ENCODE measurements at places on chromosomes 12 and 14.

DNA sequence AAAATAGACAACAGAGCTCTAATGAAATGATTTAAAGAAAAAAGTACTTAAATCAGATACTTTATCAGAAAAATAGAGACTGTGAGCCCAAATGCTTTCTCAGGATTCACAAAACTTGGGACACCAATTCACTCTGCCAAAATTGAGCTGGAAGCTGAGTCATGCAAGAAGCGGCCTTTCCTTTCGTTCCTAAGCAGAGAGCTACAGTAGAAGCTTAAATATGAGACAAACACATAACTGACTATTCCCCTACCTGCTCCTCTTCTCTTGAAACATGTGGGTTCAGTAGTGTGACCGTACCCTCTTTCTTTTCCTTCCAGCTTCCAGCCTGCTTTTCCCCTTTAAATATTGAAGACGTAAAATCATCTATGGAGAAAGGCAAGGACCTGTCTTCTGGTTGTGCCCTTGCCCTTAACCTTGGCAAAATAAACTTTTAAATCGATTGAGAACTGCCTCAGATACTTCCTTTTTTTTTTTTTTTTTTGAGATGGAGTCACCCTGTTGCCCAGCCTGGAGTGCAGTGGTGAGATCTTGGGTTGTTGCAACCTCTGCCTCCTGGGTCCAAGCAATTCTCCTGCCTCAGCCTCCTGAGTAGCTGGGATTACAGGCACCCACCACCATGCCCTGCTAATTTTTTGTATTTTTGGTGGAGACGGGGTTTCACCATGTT is 4.4 kb upstream of the SDS start:
- no peak for DNase-seq

DNA sequence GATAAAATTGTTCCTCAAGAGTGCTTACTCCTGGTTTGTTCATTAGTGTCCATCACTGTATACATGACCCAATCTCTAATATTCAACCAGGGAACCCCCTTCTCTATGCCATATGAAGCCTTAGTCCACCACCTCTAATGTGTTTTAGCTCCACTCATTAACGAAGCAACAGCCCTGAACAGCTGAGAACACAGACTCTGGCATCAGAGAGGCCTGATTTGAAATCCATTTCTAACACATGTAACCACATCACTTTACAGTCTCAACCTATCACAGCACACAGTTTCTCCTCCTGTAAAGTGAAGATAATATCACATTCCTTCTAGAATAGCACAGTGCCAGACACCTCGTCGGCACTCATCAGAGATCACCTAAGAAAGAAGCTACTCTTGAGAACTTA is 64.3 kb downstream of the C2CD5 start:
- no peak for DNase-seq

- DNase-seq = no peak
These were observed 3.9 kb downstream of the SVOP start for GRCh38 chr12:109016978-109017377.

DNA sequence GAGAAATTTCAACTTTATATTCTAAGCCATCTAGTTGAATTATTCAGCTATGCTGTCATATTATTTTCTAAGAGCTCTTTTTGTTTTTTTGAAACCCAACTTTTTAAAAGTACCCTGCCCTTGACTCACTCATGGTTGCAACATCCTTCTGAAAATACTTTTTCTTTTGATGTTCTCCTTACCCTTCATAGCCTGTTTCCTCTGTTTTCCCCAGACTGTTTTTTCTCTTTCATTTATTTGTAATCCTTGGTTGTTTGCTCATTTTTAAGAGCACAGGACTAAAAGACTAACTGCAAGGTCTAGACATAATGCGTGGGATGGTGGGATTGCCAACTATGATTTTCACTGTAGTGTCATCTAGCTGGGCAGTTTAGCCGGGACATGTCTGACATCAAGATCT is 21.2 kb upstream of the CDKL1 start:
- no peak for DNase-seq

DNA sequence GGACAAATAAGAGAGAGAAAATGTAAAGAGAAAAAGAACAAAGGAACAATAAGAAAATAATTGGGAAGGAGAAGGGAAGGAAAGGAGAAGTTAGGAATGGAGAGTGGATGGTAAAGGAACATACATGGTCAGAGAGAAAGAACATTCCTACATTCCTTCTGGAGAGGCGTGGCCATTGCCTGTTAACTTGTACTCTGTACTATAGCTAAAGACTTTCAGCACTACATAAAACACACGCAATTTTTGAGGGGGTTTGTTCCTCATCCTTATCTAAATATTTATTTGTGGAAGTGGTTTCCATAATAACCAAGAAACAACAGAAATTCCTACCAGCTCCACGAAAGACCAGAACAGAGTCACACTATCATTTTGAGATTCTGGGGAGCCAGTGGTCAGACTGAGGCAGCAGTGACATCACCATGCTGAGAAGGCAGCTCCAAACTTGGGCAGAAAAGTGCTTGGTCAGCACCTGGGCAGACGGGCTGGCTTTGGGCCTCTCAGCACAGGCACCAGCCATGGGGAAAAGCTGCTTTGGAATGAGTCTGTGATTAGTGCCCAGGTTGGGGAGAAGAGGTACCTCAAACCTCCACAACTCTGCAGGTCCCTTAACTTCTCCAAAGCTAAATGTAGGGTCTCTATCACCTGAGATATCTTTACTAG is 125.9 kb upstream of the NTF3 start:
- DNase-seq = peak; percentile 62

GRCh38 chr14:77741438-77741837 is 19.5 kb downstream of the SNW1 start:
- no peak for DNase-seq

GRCh38 chr12:13379531-13380188 is 183.1 kb downstream of the EMP1 start:
- DNase-seq = no peak

- no peak for DNase-seq
These were observed 141.3 kb downstream of the EMP1 start for GRCh38 chr12:13337791-13338190.

DNA sequence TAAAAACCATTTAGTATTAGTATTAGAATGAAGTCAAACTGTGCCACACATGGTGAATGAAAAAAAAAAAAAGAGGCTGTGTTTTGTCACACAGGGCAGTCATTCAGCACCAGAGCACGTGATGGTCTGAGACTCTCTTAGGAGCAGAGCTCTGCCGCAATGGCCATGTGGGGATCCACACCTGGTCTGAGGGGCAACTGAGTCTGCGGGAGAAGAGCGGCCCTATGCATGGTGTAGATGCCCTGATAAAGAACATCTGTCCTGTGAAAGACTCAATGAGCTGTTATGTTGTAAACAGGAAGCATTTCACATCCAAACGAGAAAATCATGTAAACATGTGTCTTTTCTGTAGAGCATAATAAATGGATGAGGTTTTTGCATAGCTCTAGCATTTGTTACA is 12.2 kb upstream of the BDKRB1 start:
- no peak for DNase-seq

GRCh38 chr12:102419094-102419764 is 61.1 kb downstream of the IGF1 start:
- DNase-seq = no peak

DNA sequence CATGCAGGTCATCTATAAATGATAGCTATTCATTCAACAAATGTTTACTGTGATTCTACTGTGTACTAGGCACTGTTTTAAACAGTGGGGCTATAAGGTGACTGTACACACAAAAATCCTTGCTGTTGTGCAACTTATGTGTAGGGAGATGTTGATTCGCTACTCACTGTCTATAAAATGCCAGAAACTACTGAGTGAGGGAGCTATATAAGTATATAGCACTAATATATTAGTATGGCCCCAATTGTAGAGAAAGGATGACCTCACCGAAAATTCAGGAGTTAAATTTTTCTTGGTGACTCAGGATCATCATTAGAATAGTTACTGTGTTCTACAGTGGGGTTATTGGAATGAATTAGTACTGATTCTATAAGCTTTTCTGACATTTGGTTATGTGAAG is 117.4 kb downstream of the TGFB3 start:
- no peak for DNase-seq

DNA sequence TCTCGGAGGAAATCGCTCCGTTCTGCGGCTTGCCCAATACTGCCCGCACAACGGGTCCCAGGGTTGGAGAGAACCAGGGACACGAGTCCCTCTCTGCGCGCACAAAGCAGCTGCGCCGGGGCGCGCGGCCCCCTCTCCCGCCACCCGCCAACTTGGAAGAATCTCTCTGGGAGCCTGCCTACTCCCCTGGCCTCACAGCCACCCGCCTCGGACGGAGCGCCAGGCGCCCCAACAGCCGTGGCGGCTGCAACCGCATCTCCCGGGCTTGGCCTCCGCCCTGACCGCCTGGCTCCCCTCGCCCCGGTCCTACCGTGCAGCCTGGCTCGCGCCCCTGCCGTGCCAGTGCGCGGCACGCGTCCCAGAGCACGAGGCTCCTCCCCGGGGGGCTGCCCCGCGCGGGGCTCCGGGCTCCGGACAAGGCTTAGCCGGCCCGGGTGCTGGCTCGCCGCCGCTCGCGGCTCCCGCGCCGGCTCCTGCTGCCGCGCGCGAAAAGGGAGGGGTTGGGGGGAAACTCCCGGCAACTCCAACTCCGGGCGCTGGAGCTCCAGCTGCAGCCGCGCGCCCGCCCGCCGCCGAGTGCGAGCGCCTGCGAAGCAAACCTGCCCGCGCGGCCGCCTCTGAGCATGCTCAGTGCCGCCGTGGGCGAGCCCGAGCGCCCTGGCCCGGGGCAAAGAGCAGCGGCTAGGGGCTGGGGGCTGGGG is at the start of gene STXBP6:
STXBP6 (minus strand) TSS at position 580 of the 701 bp plus-strand sequence. CDS start 75,329 bp downstream, outside the sequence.
- DNase-seq = peak; percentile 91

DNA sequence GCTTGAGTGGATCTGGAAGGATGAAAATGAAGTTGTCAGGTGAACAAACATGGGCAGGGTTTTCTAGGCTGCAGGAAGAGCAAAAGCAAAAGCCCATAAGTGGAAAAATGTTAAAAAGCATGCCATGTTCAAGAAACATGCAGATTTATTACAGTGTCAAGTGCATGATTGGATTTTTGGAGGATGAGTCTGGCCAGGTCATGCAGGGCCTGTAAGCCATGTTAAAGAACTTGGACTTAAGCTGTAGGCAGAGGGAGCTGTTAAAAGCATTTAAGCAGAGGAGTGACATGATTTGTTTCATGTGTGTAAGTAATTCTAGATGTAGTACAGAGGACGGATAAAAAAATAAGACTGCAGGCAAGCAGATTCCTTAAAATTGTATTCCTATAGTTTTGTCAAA is 16.3 kb upstream of the SINHCAF start:
- no peak for DNase-seq

DNA sequence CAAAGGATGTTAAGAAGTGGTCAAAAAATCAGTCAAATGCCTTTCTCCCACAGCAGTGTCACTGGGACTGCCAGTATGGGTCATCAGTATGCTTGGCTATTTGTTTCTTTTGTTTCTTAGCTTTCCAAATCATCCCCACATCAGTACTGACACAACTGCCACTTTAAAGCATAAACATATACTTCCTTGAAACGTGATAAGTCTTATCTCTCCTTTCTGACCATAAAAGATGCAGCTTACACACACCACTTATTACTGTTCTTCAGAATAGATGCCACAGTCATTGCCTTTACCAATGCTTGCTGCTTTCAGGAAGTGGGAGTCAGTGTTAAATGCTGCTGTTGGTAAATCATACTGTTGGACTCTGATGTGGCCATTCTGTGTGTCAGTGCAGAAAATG is 18.6 kb upstream of the GARIN2 start:
- DNase-seq = no peak

GRCh38 chr12:105315130-105315529 is 15.4 kb upstream of the C12orf75 start:
- DNase-seq = no peak

GRCh38 chr12:54700301-54700700 is 52.1 kb upstream of the DCD start:
- peak; percentile 18 for DNase-seq

- DNase-seq = peak; percentile 16
These were observed 57.9 kb downstream of the OTX2 start for GRCh38 chr14:56752428-56752827.

- DNase-seq = no peak
These were observed 197.0 kb upstream of the C14orf180 start for GRCh38 chr14:104382361-104383087.

DNA sequence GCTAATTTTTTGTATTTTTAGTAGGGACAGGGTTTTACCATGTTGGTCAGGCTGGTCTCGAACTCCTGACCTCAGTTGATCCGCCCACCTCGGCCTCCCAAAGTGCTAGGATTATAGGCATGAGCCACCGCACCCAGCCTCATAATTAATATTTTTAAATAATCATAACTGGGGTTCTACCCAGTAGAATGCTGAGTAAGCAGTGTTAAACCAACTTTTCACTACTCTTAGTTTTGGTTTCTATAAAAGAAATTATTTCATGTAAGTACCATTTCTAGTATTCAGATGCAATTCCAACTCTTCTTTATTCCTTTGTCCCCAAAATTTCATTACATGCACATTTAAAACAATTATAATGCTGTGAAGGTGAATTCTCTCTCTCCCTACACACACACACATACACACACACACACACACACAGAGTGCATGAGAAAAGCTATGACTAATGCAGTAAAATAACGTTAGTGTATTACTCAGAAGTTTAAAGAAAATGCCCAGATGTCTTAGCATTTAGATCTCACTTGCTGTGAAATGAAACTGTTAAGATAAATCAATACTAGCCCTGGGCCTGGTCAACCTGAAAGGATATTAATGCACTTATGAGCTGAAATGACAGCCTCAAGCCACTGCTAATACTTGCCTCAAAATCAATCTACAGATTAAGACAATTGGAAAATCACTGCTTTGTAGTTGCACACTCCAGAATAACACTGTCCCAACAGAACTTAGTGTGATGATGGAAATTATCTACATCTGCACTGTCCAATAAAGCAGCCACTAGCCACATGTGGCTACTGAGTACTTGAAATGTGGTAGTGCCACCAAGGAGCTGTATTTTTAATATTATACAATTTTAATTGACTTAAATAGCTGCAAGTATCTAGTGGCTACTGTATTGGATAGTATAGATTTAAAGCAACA is 36.0 kb downstream of the PTPN21 start:
- DNase-seq = no peak

DNA sequence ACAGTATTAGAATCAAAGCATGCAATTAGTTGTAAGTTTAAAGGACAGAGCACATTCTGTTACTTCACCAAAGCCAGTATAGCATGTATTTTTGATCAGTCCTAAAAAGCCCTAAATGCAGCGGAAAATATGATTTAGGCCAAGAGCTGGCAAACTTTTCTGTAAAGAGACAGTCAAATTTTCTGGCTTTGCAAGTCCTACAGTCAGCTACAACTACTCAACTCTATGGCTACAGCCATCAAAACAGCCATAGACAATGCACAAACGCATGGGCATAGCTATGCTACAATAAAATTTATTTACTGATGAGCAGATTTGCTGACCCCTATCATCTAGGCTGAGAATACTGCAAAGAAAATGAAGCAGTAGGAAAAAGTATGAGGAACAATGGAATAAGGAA is 52.9 kb downstream of the ATXN2 start:
- DNase-seq = no peak

DNA sequence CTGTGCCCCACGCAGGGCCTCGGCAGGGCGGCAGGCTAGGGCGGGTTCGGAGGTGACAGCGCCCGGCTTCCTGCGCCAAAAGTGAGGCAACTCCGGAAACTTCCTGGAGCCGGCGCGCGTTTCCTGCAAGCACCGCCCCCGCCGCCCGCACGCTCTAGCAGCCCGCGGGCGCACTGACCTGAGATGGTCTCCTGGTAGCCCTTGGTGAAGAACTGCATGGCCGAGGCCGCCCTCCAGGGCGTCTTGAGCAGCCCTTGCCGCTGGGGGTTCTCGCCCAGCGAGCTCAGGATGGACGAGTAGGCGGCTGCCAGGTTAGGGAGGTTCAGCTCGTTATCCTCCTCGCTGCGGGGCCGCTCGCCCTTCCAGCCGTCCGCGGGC is 494 bp downstream of the GCH1 start:
- DNase-seq = peak; percentile 89

GRCh38 chr12:2295941-2296461 is 243.2 kb downstream of the CACNA1C start:
- DNase-seq = peak; percentile 31

All from hepatocyte (in vitro differentiated cells).